ENCODE measurements at places on chromosomes 4 and X.

- no peak for DNase-seq
Observed at GRCh38 chrX:47146936-47147859, 2.2 kb downstream of the RBM10 start.

- no peak for DNase-seq
Observed at GRCh38 chr4:137125011-137125410, 407.3 kb downstream of the PCDH18 start.

DNA sequence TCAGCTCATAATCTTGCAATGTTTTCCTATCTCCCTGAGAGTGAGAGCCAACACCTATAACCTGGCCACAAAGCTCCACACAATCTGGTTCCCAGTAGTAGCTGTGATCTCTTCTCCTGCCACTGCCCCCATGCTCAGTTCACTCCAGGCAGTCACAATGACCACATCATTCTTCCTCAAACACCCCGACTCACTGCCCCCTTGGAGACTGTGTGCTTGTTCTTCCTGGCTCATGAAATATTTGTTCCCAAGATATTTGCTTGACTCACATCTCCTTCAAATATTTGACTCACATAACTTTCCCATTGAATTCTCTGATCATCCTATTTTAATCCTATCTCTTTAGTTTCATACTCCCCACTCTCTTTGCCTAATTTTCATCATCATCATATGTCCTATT is 173.7 kb downstream of the AREG start:
- no peak for DNase-seq

- DNase-seq: no peak
Observed at GRCh38 chrX:43878906-43879526, 3.2 kb downstream of the MAOB start.

- no peak for DNase-seq
Observed at GRCh38 chr4:156109943-156110900, 156.6 kb upstream of the CTSO start.

- no peak for DNase-seq
Observed at GRCh38 chrX:37350034-37350365, 836 bp downstream of the PRRG1 start.
